A549 treated with CORT108297 at 1 μM for 4 hours (cell line): ENCODE measurements at places on chromosomes 11 and 22. TPM values are rescaled to one million over a fixed set of nuclear protein-coding genes. Genes with fewer than 3 reads are reported as not detected.

The OR51E2 gene
- not detected in 5 replicates for total RNA-seq

The CXCR5 gene
- 0.07 to 0.13 TPM (median 0.11 TPM) in 5 replicates for total RNA-seq

The RIMBP3C gene
- total RNA-seq = 0.13 to 0.23 TPM (median 0.18 TPM) in 5 replicates

The RIBC2 gene
- 1.9 to 3.1 TPM (median 2.3 TPM) in 5 replicates for total RNA-seq
